ENCODE measurements at places on chromosomes 1 and 21.

DNA sequence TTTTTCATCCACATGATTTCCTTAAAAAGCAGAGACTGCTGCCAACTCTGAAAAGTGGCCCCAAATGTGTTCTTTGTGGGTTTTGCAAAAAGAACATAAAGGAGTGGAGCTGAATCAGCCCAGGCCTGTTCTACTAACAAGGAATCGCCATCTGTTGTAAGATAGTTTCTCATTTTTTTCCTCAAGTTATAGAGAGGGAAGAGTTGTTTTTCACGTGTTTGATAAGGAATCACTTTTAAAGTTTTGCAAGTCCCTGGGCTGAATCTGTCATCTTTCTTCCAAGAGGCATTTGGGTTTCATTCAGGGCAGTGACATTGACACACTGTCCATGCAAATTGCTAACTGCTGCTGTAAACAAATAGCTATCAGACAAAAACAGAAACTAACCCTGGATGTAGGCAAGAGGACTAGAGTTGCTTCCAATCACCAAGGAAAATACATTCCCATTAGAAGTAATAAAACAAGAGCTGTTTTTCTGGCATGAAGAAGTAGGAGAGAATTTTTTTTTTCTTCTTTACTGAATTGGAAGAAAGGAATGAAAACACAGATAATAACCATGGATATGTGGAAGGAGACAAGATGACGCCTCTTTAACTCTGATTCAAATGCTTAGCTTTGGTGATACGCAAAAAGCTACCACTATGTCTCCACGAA lies 58.8 kb upstream of the TBX15 start:
- DNase-seq, result no peak

- no peak for DNase-seq
Observed at GRCh38 chr1:68225781-68226180, 6.5 kb downstream of the WLS start.

DNA sequence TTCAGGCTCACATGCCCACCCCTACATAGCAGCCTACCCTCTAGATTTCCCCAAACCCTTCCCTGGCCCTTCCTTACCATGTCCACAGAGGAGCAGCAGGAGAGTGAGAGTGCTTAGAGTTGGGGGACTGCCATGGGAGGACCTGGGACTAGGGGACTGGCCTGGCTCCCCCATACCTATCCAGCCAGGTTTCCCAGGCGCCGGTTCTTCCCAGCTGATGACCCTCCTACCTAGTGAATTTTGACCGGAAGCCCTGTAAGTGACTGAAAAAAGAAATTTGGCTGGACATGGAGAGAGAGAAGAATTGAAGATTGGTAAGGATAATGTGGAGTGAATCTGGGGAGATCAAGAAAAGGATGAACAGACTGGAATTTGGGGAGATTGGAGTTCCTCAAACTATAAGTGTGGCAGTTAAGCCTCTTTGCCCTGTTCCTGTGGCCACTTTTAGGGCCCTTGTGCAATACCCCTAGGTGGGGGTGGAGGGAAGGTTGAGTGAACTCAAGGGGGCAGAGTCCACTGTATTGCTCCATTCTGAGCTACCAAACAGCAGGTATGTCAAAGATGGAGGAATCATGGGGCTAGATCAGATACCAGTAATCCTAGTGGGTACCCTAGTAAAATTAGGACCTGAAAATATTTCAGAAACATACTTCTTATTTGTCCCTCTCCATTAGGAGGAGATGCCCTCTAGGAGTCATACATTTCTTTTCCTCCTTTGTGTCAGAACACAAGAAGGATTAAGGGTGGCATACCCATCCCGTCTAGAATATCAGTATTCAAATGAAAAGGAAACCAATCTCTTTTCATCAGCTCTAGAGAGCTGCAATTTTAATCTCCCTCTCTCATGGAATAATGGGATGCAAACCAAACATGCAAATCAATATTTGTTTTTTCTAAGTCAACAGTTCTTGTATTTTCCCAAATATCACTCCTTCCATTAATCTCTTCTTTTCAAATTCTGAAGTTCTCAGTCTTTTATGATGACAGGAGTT lies 1.2 kb downstream of the HJV start:
- no peak for DNase-seq

- DNase-seq, result no peak
Observed at GRCh38 chr1:224524679-224525078, 90.1 kb upstream of the WDR26 start.

- DNase-seq, result peak; percentile 13
Observed at GRCh38 chr1:3695326-3696217, 43.3 kb downstream of the TP73 start.

Measured in stimulated activated CD8-positive, alpha-beta memory T cell treated with anti-CD3 and anti-CD28 coated beads, Interleukin-2, amount 100 ng/mL, for 48 hours (primary cell).